Stimulated activated CD8-positive, alpha-beta memory T cell treated with anti-CD3 and anti-CD28 coated beads, Interleukin-4, amount 100 ng/mL, for 4 hours (primary cell): ENCODE measurements at places on chromosomes 12 and 14.

- no peak for DNase-seq
These were observed 719 bp downstream of the KRT80 start for GRCh38 chr12:52190860-52191729.

- no peak for DNase-seq
These were observed 18.1 kb upstream of the PIK3C2G start for GRCh38 chr12:18243238-18243637.

- DNase-seq: no peak
These were observed 140.2 kb upstream of the CRY1 start for GRCh38 chr12:107233551-107233950.

GRCh38 chr12:51788876-51789275 is 59.6 kb downstream of the FIGNL2 start:
- no peak for DNase-seq

GRCh38 chr14:99968191-99968920 is 96.9 kb upstream of the EVL start:
- no peak for DNase-seq
